ENCODE measurements at places on chromosomes 1 and 21. TPM values are rescaled to one million over a fixed set of nuclear protein-coding genes. Genes with fewer than 3 reads are reported as not detected.

- no peak overlapping the region for H3K27ac ChIP-seq
- H3K4me1 ChIP-seq = peaks cover 4% of the 10 kb centered on the region
- no peaks in the 10 kb centered on the region for H3K36me3 ChIP-seq
- no peak for DNase-seq
- no peaks in the 10 kb centered on the region for H3K27me3 ChIP-seq
Measured at GRCh38 chr21:35366394-35367080, 317.4 kb upstream of the RUNX1 start.

DNA sequence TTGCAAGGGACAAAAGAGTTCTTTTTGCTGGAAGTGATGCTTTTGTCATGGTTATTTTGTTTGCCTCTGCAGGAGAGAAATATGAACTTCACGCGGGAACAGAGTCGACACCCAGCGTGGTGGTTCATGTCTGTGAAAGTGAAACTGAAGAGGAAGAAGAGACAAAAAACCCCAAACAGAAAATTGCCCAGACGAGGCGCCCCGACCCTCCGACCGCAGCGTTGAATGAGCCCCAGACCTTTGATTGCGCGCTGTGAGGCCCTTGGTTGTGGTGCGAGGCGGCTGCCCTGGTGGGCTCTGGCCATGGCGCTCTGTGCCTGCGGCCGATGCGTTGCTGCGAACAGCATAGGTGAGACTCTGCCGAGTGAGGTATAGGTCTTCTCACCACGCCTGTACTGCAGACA lies 20.9 kb upstream of the NCMAP start:
- no peak for DNase-seq
- no peak overlapping the region for H3K27ac ChIP-seq

- DNase-seq = no peak
- no peaks in the 10 kb centered on the region for H3K36me3 ChIP-seq
- no peak overlapping the region for H3K27ac ChIP-seq
Measured at GRCh38 chr1:107695341-107695740, 269.6 kb downstream of the VAV3 start.

DNA sequence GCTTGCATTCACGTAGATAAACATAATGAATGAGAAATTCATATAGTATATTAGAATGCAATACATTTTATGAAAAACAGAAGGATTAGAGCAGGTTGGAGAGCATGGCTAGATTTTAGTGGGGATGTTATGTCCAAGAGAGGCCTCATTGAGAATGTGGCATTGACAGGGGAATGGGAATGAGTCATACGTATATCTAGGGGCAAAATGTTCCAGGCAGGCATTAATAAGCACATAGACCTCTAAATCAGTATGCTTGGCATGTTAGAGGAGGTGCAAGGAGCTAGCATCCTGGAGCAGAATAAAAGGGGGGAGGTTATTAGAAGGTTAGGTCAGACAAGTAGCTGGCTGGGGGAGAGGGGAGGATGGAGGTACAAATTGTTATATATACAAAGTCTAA lies 93.0 kb downstream of the USH2A start:
- no peak for DNase-seq
- no peak overlapping the region for H3K27ac ChIP-seq
- no peaks in the 10 kb centered on the region for H3K4me1 ChIP-seq

CFHR3 gene
- 0.81 TPM for total RNA-seq

TRIM17 gene
- 0.56 TPM for total RNA-seq

RGS7 gene
- total RNA-seq = not detected
